ENCODE measurements at places on chromosomes 12 and 14.
A peak's percentile ranks its signal among the peaks of the same experiment; 100 is the strongest.

DNA sequence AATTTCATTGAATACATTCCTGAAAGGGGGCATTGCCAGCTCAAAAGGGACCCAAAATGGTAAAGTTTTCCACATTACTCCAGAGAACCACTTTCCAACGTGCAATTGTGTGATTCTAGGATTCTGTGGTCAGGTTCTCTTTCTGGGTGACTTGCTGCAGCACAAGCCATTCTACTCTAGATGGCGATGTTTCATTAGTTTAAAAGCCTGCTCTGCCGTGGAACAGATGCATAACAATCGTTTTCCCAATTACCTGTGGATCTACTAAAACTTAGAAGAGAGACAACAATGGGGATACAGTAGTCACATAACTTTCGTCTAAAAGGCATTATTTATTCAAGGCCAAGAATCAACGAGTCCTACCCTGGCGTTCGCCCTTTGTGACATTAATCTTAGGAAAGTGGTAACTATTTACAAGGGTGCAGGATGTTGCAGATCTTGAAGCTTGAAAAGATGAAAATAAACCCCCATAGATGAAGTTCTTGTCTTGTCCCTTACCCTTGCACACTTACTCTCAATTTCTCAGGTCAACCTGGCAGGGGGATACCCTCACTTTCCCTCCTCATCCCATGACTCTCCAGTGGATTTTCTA, 400.9 kb downstream of the SNAPC1 start:
- peak; percentile 6 for DNase-seq

- no peak for DNase-seq
Measured at GRCh38 chr12:87920139-87920538, 109.1 kb downstream of the C12orf50 start.

GRCh38 chr12:45674181-45674977, 55.1 kb upstream of the ARID2 start:
- DNase-seq = no peak

DNA sequence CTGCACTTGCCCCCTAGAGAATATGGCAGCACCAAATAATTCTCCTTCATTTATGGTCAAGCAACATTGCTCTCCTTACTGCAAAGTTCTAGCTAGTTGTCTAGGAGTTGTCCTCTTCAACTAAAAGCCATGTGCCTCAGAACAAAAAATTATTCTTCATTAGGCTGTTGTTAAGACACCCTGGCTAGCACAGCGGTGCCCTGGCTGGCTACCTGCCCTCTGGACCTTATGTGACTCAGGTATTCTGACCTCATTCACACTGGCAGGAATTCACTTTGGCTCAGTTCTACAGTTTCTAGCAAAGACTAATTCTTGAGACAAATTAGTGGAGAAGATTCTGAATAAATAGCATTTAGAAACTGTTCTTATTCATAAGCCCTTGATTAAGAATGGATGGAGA, 224.4 kb upstream of the KRR1 start:
- no peak for DNase-seq

- DNase-seq = no peak
Measured at GRCh38 chr12:40262657-40263056, 37.9 kb downstream of the LRRK2 start.
